ENCODE measurements at places on chromosomes 7 and 10.

- DNase-seq, result no peak
Observed at GRCh38 chr7:150945171-150945852, 32.8 kb downstream of the KCNH2 start.

- DNase-seq, result no peak
Observed at GRCh38 chr10:62638062-62638477, 166.4 kb upstream of the ADO start.

DNA sequence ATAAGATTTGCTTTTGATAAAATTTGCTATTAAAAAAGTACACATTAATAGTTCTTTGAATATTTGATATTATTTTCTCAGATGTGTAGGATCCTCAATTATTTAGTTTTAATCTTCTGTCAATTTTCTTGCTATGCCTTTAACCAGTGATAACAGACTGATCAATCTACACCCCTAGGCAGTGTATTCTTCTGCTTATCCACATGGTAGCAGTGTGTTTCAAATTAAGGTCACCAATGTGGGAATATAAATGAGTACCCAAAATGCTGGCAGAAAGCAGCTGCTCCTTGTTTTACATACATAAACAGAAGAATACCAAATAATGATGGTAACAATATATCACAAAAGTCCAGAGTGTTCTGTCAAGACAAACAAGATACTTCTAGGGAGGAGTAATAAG is 87.0 kb downstream of the SKAP2 start:
- no peak for DNase-seq

- peak; percentile 39 for DNase-seq
Observed at GRCh38 chr7:27992097-27992496, 188.5 kb downstream of the JAZF1 start.

DNA sequence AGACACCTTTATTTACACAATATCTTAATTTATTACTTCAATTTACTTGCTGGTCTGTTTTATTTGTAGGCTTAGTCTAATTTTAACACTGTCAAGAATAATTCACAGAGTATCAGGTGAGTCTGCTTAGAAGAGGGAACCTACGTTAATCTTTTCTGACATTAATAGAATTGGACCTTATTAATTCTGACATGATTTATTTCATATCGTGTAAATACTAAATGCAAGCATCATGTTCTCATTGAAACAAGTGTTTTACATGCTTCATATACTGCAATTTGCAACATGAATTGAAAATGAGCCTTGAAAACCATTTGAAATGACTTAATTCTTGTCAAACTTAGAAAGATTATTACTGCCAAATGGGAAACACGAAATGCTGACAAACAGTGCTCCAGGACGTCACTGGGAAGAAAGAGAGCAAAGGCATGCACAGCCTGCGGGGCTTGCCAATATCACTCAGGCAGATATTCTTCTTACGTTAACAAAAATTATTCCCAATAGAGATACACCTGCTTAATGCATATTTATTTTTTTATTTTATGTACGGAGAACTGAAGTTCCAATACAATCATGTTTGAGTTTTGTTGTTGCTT is 282.0 kb upstream of the AKR1E2 start:
- no peak for DNase-seq

- peak; percentile 28 for DNase-seq
Observed at GRCh38 chr7:153887749-153888569, 164.2 kb upstream of the DPP6 start.

GRCh38 chr7:77813180-77813579 is 14.6 kb downstream of the PHTF2 start:
- no peak for DNase-seq

- no peak for DNase-seq
Observed at GRCh38 chr10:47207281-47207615, 92.7 kb upstream of the GDF10 start.

DNA sequence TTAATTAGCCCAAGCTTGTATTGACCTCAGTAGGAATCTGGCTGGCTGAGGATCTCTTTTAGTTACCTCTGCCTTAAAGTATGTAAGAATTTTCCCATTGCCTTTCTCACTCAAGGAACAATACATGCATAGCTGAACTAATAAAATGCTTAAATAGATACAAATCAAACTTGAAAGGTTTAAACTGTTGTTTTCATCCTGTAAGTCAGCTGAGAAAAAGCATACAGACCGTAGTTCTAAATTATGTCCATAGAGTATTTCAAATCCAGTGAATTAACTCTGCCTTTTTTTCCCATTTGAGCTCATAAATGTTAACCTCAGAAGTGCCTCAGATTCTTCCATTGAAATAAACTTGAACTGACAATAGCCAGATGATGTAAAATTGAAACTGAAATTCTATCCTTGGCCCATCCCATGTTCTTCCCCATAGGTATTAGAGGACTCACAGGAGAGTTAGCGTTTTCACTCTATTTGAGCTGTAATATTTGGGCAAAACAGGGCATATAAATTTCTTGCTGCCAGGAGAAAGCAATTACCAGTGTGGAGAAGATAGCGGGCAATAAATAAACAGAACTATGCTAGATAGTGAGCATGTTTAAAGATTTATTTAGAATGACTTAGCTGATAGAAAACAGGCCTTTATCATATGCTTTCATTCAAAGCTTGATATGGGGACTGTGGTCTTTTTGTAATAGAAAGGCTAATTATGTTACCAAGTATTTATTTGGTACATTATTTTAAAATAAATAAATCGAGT is 163.7 kb downstream of the WNT2 start:
- DNase-seq, result no peak

- DNase-seq, result peak; percentile 71
Observed at GRCh38 chr7:89232-90019, 102.9 kb upstream of the FAM20C start.

DNA sequence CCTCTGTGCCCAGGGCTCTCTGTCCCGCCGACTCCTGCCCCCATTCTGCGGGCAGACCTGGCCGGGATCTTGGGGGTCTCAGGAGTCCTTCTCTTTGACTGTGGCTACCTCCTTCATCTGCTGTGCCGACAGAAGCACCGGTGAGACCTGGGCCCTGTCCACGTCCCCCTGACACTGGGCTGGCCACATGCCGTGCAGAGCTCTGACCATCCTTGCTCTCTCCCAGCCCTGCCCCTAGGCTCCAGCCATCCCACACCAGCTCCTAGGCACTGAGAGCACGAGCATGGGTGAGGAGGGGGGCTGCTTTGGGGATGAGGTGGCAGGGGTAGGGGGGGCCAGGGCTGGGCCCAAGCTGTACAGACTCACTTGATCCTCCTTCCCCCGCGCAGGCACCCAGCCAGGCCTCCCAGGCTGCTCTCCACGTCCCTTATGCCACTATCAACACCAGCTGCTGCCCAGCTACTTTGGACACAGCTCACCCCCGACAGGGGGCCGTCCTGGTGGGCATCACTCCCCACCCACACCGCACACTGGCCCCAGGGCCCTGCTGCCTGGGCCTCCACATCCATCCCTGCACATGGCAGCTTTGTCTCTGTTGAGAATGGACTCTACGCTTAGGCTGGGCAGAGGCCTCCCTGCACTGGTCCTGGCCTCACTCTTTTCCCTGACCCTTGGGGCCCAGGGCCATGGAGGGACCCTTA is 4.8 kb upstream of the PILRB start:
- no peak for DNase-seq

DNA sequence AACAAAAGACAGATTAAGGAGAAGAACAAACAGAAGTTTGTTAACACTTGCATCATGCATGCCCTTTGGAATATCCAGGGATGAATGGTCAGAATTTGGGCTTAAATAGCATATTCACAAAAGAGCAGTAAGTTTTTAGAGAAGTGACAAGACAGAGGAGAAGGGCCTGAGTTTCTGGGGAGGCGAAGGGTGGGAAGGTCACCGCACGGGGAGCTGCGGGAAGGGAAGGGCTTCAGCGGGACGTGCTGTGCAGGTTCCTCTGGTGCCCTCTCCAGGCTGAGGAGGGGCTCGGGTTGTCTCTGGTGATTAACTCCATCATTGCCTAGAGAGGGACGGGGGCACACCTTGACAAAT is 10.4 kb upstream of the ZNF22 start:
- DNase-seq, result no peak

GRCh38 chr7:73844131-73844547 is 1.8 kb upstream of the METTL27 start:
- DNase-seq, result no peak

DNA sequence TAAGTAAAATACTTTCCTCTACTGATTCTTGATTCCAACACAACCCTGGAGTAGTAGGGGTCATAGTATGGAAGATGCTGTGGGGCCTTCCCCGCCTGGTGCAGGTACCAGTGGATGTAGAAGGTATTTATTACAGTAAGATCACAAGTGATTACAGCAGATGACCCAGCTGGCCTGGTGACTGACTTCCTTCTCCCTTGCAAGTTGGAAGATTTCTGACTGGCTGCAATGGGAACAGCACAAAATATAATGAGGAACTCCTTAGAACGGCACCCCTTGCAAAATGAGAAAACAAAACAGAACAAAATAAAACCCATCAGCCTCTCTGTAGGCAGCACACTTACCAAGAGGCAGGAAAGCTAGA is 61.7 kb upstream of the TARP start:
- no peak for DNase-seq

GRCh38 chr10:4909118-4909517 is 54.1 kb upstream of the AKR1C1 start:
- no peak for DNase-seq

- peak; percentile 86 for DNase-seq
Observed at GRCh38 chr10:130022511-130023299, 58.6 kb upstream of the EBF3 start.

GRCh38 chr10:103685880-103686669 is 169.3 kb downstream of the SH3PXD2A start:
- peak; percentile 84 for DNase-seq

- DNase-seq, result no peak
Observed at GRCh38 chr7:141234335-141235105, 160.7 kb downstream of the TMEM178B start.

- no peak for DNase-seq
Observed at GRCh38 chr10:88070080-88070880, 206.9 kb downstream of the PTEN start.

GRCh38 chr10:7797582-7797981 is 9.6 kb downstream of the ATP5F1C start:
- DNase-seq, result no peak

DNA sequence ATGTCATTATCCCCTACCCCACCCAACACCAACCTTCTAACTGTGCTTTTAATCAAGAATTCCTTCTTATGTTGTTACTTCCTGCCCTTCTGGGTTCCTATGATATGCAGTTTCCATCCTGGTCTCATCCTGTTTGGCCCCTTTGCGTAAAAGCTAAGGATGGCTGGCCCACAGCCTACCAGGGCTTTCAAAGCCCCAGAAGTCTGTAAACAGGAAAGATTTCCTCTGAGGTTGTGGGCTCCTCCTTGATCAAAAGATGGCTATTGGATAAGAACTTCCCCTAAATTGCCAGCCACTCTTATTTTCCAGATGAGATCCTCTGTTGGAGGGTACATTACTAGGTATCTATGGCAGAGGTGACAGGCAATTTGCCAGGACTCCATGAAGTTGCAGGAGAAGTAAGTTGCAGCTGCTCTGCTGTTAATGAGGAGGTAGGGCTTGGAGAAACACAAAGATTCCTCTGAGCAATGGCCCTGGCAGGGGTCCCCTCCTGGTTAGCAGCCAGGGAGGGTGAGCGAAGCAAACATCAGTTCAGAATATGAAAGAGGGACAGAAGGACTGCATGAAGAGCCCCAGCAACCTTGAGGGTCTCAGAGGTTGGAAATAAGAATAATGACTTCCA is 32.1 kb downstream of the NRP1 start:
- DNase-seq, result no peak

GRCh38 chr10:51783941-51784340 is 84.5 kb upstream of the CSTF2T start:
- no peak for DNase-seq

GRCh38 chr7:156005202-156005691 is 193.0 kb upstream of the SHH start:
- DNase-seq, result no peak

GRCh38 chr10:86952106-86952505 is 5.3 kb downstream of the MMRN2 start:
- no peak for DNase-seq

DNA sequence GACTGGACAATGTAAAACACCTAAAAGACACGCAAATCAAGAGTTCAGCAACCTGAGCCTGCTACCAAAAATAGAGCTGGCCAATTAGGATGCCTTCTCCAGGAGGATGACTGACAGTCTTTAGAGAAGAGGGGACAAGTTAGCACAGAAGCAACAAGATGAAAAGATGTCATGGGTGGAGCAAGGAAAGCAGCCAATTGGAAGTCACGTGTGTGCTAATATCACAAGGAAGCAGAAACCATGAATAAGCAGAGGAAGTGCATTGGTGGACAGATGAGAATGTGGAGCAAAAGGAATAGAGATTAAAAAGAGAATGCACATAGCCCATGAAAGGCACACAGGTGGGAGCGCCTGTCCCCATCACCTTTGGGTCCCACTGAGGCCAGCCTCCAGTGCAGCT is 148.1 kb downstream of the SLC25A13 start:
- no peak for DNase-seq

DNA sequence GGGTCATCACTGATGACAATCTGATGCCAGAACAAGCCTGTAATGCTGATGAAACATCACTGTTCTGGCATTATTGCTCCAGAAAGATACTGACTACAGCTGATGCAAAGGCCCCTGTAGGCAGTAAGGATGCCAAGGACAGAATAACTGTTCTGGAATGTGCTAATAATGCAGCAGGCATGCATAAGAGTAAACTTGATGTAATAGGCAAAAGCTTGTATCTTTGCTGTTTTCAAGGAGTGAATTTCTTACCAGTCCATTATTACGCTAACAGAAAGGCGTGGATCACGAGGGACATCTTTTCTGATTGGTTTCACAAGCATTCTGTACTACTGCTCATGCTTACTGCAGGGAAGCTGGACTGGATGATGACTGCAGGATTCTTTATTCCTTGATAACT is 18.7 kb downstream of the LCOR start:
- no peak for DNase-seq

GRCh38 chr10:59829601-59830000 is 76.3 kb upstream of the MRLN start:
- no peak for DNase-seq

DNA sequence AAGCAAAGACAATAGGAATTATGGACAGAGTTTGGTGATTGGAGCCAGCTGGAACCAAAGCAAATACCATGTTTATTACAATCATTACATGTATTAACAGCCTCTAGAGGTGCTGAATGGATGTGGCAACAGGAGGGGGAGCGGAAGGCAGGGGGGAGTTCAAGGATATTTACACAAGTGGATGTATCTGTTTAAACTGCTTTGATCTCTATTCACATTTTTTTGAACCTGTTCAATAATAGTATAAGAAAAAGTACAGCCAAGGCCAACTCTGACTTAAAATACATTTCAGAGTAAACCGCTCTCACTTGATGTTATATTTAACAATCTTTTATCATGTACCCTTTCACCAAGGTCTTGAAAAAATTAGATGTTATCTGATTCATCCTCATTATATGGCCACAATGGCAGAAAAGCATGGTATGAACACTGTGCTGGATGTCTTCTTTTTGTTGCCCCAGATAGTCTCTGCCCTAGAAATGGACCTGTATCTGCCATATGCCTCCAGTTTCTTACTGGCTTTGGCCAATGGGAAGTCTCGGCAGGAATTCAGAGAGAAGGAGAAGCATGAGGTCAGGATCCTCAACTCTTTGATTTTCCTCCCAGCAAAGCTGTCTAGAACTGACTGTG is 88.2 kb upstream of the FAM133B start:
- no peak for DNase-seq

GRCh38 chr7:1027242-1028043 is 16.9 kb upstream of the GPR146 start:
- DNase-seq, result peak; percentile 53

Measured in tongue (tissue), 3 donors.